Colonic mucosa (tissue), 4 donors: ENCODE measurements at places on chromosomes 7 and 10. TPM values are rescaled to one million over a fixed set of nuclear protein-coding genes. Genes with fewer than 3 reads are reported as not detected.

Gene IFIT1
- total RNA-seq: 5.4 TPM

Gene GNG11
- 4.1 TPM for total RNA-seq

Gene IFIT2
- 4.8 TPM for total RNA-seq

Gene CH25H
- 0.40 TPM for total RNA-seq

Gene UCN3
- 4.0 TPM for total RNA-seq

Gene EGR2
- total RNA-seq: 8.2 TPM

Gene TRDMT1
- 3.4 TPM for total RNA-seq

Gene CPED1
- total RNA-seq: 15.9 TPM

Gene CDK1
- 53.8 TPM for total RNA-seq

Gene OLAH
- total RNA-seq: not detected

Gene EPHA1
- total RNA-seq: 16.0 TPM

Gene GLI3
- 8.0 TPM for total RNA-seq

Gene CLEC2L
- total RNA-seq: not detected

Gene PDGFA
- total RNA-seq: 50.5 TPM

Gene NODAL
- not detected for total RNA-seq

Gene BLOC1S2
- 21.5 TPM for total RNA-seq

Gene AGAP3
- total RNA-seq: 79.2 TPM

Gene FFAR4
- 44.2 TPM for total RNA-seq

Gene CPA4
- total RNA-seq: not detected

Gene SHTN1
- 30.9 TPM for total RNA-seq

Gene MRPS33
- 123 TPM for total RNA-seq

Gene AKR1C4
- not detected for total RNA-seq

Gene RTKN2
- 3.2 TPM for total RNA-seq

Gene NYAP1
- total RNA-seq: 0.44 TPM

Gene TMEM270
- not detected for total RNA-seq

Gene ZSCAN25
- 10.4 TPM for total RNA-seq

Gene SPDYE2B
- total RNA-seq: not detected

Gene PON1
- total RNA-seq: not detected

Gene ANKRD26
- total RNA-seq: 5.1 TPM

Gene CCDC172
- total RNA-seq: not detected

Gene EVX1
- 1.5 TPM for total RNA-seq

Gene ITPRIP
- total RNA-seq: 9.6 TPM

Gene ATOH7
- 0.17 TPM for total RNA-seq

Gene PTPRZ1
- total RNA-seq: 1.2 TPM

Gene ANKRD30A
- not detected for total RNA-seq

Gene ZNF503
- 8.0 TPM for total RNA-seq
